ENCODE measurements at places on chromosomes 13 and 19.

GRCh38 chr13:30647420-30647819 is 29.7 kb downstream of the USPL1 start:
- DNase-seq: no peak

DNA sequence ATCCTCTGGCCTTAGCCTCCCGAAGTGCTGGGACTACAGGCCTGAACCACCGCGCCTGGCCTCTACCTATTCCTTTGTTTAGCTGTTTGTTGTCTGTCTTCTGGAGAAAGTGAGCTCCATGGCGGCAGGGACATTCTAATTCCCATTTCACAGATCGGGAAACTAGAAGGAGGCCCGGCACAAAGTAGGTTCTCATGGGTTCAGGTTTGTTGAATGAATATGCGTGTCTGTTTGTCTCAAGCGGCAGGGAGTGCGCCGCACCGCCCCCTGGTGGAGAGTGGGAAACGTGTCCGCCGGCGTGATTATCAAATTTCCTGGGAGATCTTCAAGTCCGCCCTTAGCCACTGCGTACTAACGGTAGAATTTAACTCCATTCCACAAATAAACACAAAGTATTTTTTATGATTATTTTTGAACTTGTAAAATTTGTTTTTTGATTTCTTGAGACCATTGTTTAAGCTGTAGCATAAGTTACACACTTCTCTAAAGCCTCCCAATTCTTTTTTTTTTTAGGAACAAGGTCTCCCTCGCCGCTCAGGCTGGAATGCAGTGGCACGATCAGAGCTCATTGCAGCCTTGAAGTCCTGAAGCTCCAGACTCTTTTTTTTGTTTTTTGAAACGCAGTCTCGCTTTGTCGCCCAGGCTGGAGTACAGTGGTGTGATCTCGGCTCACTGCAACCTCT is 8.9 kb upstream of the CCDC9 start:
- DNase-seq: peak; percentile 84

GRCh38 chr13:101343128-101343787 is 73.0 kb downstream of the NALCN start:
- no peak for DNase-seq

DNA sequence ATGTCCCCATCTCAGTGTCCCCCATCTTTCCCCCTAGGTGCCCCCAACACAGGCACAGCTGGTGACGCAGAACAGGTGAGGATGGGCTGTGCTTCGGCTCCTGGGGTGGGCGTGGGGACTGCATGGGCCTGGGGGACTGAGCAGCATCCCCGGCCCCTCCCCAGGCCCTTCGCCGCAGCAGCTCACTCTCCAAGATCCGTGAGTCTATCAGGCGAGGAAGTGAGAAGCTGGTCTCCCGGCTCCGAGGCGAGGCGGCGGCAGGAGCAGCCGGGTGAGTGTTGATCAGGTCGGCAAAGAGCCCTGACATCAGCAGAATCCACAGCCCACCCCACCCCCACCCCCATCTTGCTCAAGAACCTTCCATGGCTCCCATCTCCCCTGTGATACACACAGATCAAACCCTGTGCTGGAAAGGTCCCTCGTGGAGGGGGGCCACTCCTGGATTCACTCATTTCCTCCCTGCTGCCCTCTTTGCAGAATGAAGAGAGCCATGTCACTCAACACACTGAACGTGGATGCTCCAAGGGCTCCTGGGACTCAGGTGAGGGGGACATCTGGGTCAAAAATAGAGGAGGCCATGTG is 10.0 kb downstream of the KLC3 start:
- no peak for DNase-seq

- no peak for DNase-seq
Measured at GRCh38 chr13:31944262-31945160, 87.1 kb upstream of the FRY start.

- no peak for DNase-seq
Measured at GRCh38 chr13:77033717-77034302, 6.9 kb upstream of the FBXL3 start.

GRCh38 chr19:19417628-19418245 is 12.3 kb downstream of the GATAD2A start:
- DNase-seq: no peak

DNA sequence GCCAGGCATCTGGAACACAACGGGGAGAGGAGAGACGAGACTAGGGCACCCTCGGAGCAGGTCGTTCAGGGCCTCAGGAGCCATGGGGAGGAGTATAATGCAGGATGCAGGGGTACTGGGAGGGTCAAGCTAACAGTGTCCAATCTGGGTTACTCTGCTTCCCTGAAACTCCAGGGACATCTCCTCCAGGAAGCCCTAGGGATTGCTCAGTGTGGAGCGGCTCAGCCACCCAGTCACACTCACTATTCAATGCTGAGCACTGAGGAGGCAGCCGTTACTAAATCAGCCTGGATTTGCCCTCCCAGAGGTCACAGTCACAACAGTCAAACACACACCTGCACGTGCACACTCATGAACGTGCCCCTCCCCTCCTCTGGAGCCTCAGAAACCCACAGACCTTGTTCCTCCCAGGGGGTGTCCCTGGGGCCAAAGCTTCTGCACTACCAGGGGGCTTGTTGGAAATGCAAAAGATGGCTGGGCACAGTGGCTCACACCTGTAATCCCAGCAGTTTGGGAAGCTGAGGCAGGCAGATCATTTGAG is 6.9 kb upstream of the FOSB start:
- no peak for DNase-seq

DNA sequence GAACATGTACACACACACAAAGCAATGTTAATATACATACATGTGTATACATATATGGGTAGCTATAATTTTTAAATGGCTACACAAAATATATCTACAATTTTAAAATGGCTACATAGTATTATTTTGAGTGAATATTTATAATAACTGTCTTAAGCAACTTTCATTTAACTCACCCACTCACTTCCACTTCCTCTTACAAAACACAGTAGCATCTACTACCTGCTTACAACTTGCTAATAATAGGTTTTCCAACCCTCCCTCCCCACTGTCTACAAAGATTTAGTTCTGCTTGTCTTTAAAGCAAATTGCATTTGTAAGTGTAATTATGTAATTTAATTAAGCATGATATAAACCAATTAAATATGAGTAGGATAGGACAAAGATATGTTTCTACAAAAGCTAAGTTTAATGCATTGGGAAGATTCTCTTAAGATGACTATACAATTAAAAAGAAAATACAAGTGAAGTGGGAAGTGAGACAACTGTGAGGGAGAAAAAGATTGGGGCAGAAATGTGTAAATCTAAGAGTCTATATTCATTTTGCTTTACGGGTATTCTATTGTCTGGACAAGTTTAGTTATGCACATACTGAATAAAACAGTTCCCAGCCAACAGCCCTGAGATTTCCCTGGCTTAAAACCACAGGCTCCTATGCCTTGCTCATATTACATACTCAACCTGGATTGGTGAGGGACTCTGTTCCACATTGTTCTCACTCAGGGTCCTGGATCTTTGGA is 583.1 kb downstream of the EFNB2 start:
- DNase-seq: no peak

- no peak for DNase-seq
Measured at GRCh38 chr19:7213628-7214323, 80.4 kb downstream of the INSR start.

DNA sequence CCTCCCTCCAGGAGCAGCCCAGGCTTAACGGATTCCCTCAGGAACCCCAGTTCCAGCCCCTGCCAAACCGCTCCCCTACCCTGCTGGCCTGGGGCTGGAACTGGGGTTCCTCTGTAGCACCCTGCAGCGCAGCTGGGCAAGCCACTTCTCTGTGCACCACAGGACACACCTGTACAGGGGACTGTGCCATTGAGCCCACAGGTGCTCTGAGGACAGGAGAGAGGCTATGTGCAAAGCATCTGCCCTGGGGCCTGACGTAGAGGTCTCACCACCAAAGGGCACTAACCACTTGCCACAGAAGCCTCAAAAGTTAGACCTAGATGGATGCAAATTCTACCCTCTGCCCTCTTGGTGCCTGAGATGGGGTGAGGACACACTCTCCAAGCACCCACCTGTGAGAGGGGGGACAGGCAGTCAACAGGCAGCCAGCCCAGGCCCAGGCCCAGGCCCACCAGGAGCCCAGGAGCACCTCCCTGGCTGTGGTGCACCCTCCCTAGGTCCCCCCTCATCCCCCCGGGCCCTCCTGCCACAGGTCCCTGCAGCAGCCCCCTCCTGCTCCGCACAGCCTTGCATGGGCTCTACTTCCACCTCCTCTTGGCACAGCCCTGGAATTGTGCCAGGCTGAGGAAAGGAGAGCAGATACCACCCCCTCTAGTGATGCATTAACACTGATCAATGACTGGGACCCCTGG is 27.6 kb upstream of the SLC35E1 start:
- DNase-seq: no peak

DNA sequence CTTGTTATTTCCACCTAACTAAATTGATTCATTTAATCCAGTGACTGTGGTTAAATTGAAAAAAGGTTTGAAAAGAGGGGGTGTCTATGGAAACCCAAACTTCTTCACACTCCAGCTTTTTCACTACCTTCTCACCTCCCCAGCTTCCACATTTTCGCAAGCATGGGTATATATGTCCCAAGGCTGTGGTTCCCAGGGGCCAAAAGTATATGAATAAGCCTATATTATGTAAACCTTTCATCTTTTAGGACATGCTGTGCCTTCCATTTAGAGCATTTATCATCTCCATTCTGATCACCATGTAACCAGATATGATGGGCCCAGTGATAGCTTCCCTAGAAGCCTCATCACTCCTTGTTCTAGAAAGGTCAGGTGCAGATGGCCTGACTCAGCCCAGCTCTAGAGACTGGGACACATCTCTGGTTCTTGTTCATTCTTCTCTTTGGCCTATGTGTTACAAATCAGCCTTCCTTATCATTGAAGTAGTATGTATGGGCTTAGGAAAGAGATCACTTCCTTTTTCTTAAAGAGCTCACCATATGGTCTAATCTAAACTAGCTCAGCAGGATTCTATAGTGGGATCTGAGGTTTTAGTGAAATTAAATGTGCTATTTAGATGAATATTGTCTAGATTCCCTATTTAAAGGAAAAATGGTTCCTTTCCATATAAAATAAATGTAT is 19.5 kb upstream of the ARL11 start:
- DNase-seq: no peak

GRCh38 chr19:412356-413355 is 3.7 kb upstream of the C2CD4C start:
- no peak for DNase-seq

- DNase-seq: no peak
Measured at GRCh38 chr19:47497821-47498520, 14.0 kb upstream of the KPTN start.

DNA sequence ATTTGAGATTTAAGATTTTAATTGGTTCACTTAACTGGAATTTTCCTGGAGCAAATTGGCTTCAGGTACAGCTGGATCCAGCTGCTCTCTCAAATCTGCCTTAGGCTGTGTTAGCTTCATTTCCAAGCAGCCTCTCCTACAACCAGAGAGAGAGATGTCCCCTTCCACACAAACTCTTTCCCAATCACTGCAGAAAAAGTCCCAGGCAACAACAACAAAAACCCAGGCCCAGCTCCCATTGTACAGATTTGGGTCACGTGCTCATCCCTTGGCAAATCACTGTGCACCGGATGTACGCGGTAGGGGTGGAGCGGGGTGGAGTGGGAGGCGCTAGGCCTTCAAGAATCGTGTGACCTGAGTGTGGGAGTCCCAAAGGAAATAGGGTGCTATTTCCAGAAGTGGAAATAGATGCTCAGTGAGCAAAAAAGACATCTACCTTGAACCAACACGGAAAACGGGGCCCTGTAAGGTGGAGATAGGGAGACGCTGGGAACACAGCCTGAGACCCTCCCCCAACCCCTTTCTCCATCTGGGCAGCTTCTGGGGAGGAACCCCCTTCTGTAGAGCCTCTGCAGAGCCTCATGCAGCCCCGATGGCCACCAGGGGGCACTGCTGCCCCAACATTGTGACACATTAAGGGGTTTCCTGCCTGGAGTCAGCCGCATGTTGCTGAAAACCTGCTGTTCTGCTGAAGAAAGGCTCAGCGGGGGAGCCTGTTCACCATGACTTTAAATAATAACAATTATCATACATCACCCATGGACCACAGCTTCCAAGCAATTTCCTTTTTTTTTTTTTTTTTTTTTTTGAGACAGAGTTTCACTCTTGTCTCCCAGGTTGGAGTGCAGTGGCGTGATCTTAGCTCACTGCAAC is 25.4 kb downstream of the HPN start:
- peak; percentile 94 for DNase-seq

DNA sequence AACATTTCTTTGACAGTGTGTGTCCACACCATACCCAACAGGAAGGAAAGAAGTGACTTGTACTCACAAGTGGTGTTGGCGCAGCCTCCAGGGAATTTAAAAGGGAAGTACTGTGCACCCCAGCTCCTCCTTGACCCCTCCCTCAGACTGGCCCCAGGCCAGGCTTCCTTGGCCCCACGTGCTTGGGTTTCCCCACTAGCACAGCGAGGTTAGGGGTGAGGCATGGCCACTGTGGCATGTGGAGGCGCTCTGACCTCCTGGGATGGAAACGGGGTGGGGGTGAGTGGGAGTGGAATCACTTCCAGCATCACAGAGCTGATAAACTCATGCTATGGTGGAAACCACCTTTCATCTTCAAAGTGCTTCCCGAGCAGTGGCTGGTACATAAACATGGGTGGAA is 168.6 kb downstream of the ZNF536 start:
- DNase-seq: no peak

DNA sequence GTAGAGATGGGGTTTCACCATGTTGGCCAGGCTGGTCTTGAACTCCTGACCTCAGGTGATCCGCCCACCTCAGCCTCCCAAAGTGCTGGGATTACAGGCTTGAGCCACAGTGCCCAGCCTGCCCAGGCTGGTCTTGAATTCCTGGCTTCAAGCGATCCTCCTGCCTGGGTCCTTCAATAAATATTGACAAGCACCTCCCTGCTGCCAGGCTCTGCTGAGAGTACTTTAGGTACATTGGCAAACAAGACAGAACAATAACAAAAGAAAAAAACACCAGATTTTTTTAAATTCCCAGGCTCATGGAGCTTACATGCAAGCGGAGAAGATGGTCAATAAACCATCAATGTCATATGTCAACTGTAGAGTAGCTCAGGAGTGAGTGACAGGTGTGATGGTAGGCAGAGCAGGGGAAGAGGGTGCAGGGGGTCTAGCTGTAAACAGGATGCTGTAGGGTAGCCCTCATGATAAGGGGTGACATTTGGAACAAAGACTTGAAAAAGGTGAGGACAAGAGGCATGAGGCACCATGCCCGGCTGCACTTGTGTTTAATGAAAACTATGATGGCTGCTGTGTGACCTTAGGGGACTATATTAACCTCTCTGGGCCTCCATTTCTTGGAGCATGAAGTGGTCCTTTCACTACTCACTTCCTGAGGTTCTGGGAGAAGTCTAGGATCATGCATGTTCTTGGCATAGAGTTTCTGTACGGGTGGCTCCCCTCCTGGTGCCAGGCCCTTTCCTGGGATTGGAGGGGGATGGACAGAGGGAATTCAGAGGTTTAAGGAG is 19.6 kb downstream of the SULT2B1 start:
- no peak for DNase-seq

DNA sequence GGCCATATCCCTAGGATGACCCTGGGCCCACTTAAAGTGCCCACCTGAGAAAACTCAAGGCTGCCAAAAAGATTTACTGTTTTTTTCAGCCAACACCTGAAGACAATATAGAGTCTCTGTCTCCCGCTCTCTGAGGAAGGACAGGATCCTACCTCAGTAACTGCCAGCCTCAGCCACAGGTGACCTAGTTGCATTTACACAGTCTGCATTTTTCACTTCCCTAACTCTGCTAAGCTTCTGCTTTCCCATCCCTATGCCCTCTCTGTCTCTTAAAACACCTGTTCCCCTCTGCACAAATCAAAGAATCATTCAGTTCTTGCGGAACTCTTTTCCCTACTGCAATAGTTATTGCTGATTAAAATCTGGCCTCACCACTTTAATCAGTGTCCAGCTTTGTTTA is 609.5 kb downstream of the UQCRFS1 start:
- no peak for DNase-seq

- DNase-seq: no peak
Measured at GRCh38 chr19:2164020-2164998, 576 bp downstream of the DOT1L start.

Data from common myeloid progenitor, CD34-positive (primary cell).